ENCODE measurements at places on chromosomes 11 and 22. TPM values are rescaled to one million over a fixed set of nuclear protein-coding genes. Genes with fewer than 3 reads are reported as not detected.

The ROM1 gene
- total RNA-seq = 4.3 TPM

- H3K36me3 ChIP-seq = no peaks in the 10 kb centered on the region
- no peaks in the 10 kb centered on the region for H3K4me1 ChIP-seq
- H3K4me3 ChIP-seq = no peak overlapping the region
- no peaks in the 10 kb centered on the region for H3K27me3 ChIP-seq
- no peak overlapping the region for H3K27ac ChIP-seq
- DNase-seq = no peak
Observed at GRCh38 chr11:64052436-64052835, 16.7 kb downstream of the FLRT1 start.

DNA sequence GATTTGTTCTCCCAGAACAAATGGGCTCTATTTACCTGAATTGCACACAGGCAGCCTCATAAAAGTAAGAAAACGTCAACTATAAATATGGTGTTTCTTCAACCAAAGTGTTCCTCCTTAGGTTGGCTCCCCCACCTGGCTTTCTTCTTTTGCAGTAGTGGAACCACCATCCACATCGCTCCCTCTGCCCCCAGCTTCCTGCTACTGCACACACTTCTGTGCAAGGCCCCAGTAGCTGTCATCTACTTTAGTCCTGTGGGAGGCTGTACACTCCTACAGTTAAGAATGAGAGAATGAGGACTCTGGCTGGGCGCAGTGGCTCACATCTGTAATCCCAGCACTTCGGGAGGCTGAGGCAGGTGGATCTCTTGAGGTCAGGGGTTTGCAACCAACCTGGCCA is 89.5 kb downstream of the BMAL1 start:
- no peaks in the 10 kb centered on the region for H3K4me1 ChIP-seq
- no peak for DNase-seq
- H3K27ac ChIP-seq = no peak overlapping the region
- no peak overlapping the region for H3K4me3 ChIP-seq

GRCh38 chr11:17434108-17434507 is 42.5 kb downstream of the ABCC8 start:
- no peaks in the 10 kb centered on the region for H3K4me1 ChIP-seq
- H3K36me3 ChIP-seq = no peaks in the 10 kb centered on the region

The FOLR2 gene
- total RNA-seq = 20.9 TPM

The FAM227A gene
- 1.5 TPM for total RNA-seq

- H3K36me3 ChIP-seq = no peaks in the 10 kb centered on the region
- no peaks in the 10 kb centered on the region for H3K27me3 ChIP-seq
- H3K4me3 ChIP-seq = no peak overlapping the region
Observed at GRCh38 chr11:62394825-62395538, 23.9 kb upstream of the SCGB1A1 start.

The FADS1 gene
- total RNA-seq = 51.9 TPM

All from left lung (tissue), 14 donors.